ENCODE measurements at places on chromosomes 5 and 9. TPM values are rescaled to one million over a fixed set of nuclear protein-coding genes. Genes with fewer than 3 reads are reported as not detected.

GRCh38 chr5:96817506-96817905 lies 9.8 kb upstream of the ERAP1 start:
- no peaks in the 10 kb centered on the region for H3K27me3 ChIP-seq
- H3K27ac ChIP-seq: no peak overlapping the region
- no peak overlapping the region for H3K4me3 ChIP-seq
- no peak for DNase-seq
- no peaks in the 10 kb centered on the region for H3K4me1 ChIP-seq

DNA sequence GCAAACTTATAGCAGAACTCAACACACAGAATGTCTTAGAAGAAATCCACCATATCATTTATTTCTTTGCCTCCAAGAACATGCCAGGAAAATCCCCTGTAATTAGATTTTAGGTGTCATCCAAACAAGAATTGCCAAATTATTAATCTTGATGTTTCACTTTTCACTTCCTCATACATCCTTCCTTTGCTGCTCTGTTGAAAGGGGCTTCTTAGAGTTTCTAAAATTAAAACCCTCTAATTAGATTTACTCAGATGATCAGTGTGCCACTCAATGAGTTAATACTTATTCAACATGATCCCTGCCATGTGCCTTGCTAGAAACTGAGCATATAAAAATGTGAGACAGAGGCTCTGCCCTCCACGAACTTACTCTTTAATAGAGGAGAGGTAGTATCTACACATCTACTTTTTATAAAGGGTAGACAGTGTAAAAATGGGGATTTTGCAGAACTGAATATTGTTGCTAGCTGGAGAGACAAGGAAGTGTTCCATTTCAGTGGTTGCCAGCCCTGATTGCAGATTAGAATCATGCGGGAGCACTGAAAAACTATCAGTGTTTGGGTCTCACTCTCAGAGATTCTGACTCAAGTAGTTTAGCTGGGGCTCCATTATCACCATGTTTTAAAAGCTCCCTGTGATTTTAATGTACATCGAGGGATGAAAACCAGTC lies 498.4 kb downstream of the TLE4 start:
- no peak for DNase-seq
- H3K4me1 ChIP-seq: no peaks in the 10 kb centered on the region
- H3K27ac ChIP-seq: no peak overlapping the region
- no peak overlapping the region for H3K4me3 ChIP-seq
- no peaks in the 10 kb centered on the region for H3K27me3 ChIP-seq

Gene ARL10
- total RNA-seq: 4.1 TPM

GRCh38 chr5:18544421-18544820 lies 910.2 kb downstream of the TAF11L14 start:
- no peak overlapping the region for H3K4me3 ChIP-seq
- H3K4me1 ChIP-seq: no peaks in the 10 kb centered on the region
- no peak overlapping the region for H3K27ac ChIP-seq
- no peaks in the 10 kb centered on the region for H3K27me3 ChIP-seq
- DNase-seq: no peak

- H3K27ac ChIP-seq: no peak overlapping the region
- no peaks in the 10 kb centered on the region for H3K4me1 ChIP-seq
- H3K27me3 ChIP-seq: no peaks in the 10 kb centered on the region
- no peaks in the 10 kb centered on the region for H3K36me3 ChIP-seq
Observed at GRCh38 chr5:83255268-83255667, 177.9 kb downstream of the XRCC4 start.

GRCh38 chr9:125638239-125639045 lies 68.6 kb downstream of the MAPKAP1 start:
- no peaks in the 10 kb centered on the region for H3K36me3 ChIP-seq
- no peak overlapping the region for H3K27ac ChIP-seq
- DNase-seq: no peak

DNA sequence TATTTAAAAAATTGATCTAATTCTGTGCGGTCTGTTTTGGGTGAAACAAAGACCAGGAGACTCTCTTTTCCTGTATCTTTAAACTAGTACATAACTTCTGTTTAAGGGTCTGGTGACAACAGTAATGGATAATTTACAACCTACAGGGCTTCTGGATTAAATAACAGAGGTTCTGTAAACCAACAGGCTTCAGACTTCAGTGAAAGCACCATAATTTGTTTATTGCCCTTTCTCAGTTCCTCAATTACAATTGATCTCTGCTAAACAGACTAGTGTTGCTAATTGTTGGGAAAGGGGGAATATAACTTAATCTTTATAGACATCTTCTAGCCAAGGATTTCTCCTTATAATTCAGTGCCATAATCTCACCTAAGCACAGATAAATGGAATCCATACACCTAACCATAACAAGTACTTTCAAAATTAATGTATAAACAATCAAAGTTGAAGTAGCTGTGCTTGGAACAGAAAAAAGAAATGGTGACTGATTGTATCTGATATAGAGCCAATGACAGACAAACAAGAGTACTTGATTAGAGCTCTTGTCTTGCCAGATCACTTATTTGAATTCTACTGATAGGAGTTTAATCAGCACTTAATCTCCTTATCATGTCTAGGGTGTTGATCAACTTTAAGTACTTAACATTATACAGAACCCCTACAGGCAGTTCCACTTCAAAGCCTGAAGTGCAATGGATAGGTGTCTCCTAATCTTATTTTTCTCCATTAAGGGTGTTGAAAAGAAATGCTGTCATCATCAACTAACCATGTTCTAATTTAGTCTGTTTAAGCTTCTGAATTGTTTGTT lies 536.0 kb downstream of the NR2F1-AS1 start:
- no peaks in the 10 kb centered on the region for H3K4me1 ChIP-seq
- no peaks in the 10 kb centered on the region for H3K27me3 ChIP-seq
- DNase-seq: no peak
- H3K4me3 ChIP-seq: no peak overlapping the region

Gene AQP7
- total RNA-seq: 4.6 TPM

GRCh38 chr5:137778772-137779564 lies 24.8 kb upstream of the HNRNPA0 start:
- no peak for DNase-seq
- H3K36me3 ChIP-seq: no peaks in the 10 kb centered on the region
- H3K4me1 ChIP-seq: no peaks in the 10 kb centered on the region
- H3K4me3 ChIP-seq: no peak overlapping the region

Gene RNF183
- 0.82 TPM for total RNA-seq

GRCh38 chr5:20515606-20516005 lies 527.6 kb upstream of the CDH18 start:
- no peak for DNase-seq
- no peaks in the 10 kb centered on the region for H3K27me3 ChIP-seq
- H3K4me1 ChIP-seq: no peaks in the 10 kb centered on the region
- no peaks in the 10 kb centered on the region for H3K36me3 ChIP-seq
- no peak overlapping the region for H3K27ac ChIP-seq
- no peak overlapping the region for H3K4me3 ChIP-seq

- H3K27ac ChIP-seq: no peak overlapping the region
- no peaks in the 10 kb centered on the region for H3K36me3 ChIP-seq
- no peak overlapping the region for H3K4me3 ChIP-seq
- no peaks in the 10 kb centered on the region for H3K4me1 ChIP-seq
Observed at GRCh38 chr5:156913719-156914370, 49.2 kb downstream of the TIMD4 start.

DNA sequence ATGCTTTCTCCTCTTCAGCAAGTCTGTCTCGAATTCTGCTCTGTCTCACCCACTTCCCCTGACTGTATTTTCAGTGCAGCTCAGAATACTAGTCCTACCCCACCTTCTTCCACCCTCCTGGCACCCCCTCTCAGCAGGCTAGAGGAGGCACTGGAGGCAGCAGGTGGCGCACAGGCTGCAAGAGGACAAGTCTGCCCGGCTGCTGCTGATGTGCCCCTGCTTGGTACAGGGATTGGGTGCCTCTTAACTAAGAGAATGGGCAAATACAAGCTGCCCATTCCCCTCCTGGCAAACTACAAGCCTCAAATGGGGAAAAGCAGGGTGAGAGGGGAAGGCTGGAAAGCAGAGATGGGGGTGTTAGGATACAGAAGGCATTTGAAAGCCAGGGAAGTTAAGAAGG lies 5.1 kb downstream of the TLN1 start:
- no peak overlapping the region for H3K4me3 ChIP-seq
- no peaks in the 10 kb centered on the region for H3K36me3 ChIP-seq
- no peaks in the 10 kb centered on the region for H3K27me3 ChIP-seq
- no peaks in the 10 kb centered on the region for H3K4me1 ChIP-seq
- peak overlapping the region; percentile 97 for H3K27ac ChIP-seq
- peak; percentile 62 for DNase-seq

Gene ST8SIA4
- total RNA-seq: 4.8 TPM

Gene CDKN2B-AS1
- total RNA-seq: 1.8 TPM

Gene TAF11L5
- not detected for total RNA-seq

Gene ECM2
- total RNA-seq: 21.8 TPM

Gene PDGFRB
- total RNA-seq: 133 TPM

DNA sequence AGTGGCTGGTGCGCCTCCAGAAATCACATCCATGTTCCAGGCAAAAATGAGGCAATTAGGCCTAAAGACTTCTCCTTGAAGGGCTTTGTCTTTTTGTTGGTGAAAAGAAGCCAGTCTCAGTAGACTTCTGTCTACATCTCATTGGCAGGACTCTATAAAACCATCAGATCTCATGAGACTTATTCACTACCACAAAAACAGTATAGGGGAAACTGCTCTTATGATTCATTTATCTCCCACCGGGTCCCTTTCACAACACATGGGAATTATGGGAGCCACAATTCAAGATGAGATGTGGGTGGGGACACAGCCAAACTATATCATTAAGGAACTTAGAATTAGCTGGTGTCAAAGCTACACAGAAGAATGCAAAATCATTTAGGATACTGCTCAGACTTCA lies 77.7 kb upstream of the SNX2 start:
- no peaks in the 10 kb centered on the region for H3K36me3 ChIP-seq
- no peak overlapping the region for H3K27ac ChIP-seq
- H3K27me3 ChIP-seq: no peaks in the 10 kb centered on the region
- no peaks in the 10 kb centered on the region for H3K4me1 ChIP-seq
- no peak overlapping the region for H3K4me3 ChIP-seq
- DNase-seq: no peak

DNA sequence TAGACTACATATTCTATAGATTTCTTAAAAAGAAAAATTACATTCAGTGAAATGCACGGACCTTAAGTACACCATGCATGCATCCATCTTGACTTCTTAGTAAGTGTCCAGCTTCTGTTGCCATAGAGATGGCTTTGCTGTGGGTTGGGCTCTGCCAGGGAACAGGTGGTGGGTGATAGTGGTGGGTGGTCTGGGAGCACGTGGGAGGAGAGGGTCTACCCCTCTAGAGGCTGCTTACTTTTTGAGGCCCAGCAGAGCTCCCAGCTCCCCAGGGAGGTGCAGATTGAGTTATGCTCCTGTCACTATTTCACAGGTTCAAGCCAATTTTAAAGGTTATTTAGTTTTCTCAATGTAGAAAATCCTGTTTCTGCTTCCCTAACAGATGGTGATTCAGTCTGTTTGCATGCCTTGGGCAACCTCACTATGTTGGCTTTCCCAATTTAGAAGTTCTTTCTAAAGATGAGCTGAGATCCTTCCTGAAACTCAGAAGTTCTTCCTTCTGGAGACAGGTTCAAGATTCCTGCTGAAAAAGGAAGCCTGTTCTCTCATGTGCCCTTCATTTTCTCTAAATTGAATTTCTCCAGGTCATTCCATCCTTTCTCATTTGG lies 107.4 kb upstream of the LHFPL2 start:
- no peak for DNase-seq
- H3K4me3 ChIP-seq: no peak overlapping the region
- H3K27ac ChIP-seq: no peak overlapping the region
- H3K36me3 ChIP-seq: no peaks in the 10 kb centered on the region
- no peaks in the 10 kb centered on the region for H3K4me1 ChIP-seq
- no peaks in the 10 kb centered on the region for H3K27me3 ChIP-seq

- H3K27ac ChIP-seq: no peak overlapping the region
- no peaks in the 10 kb centered on the region for H3K4me1 ChIP-seq
- no peak for DNase-seq
- H3K27me3 ChIP-seq: no peaks in the 10 kb centered on the region
- no peak overlapping the region for H3K4me3 ChIP-seq
- H3K36me3 ChIP-seq: no peaks in the 10 kb centered on the region
Observed at GRCh38 chr9:75186767-75187380, 98.6 kb downstream of the OSTF1 start.

Gene FBXO10
- total RNA-seq: not detected

DNA sequence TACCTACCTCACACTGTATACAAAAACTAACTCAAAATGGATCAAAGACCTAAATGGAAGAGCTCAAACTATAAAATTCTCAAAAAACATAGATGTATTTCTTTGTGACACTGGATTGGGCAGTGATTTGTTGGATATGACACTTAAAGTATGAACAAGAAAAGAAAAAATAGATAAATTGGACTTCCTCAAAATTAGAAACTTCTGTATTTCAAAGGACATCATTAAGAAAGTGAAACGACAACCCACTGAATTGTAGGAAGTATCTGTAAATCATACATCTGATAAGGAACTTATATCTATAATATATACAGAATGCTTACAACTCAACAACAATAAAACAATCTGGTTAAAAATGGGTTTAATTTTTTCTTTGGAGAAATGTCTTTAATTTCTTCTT lies 96.7 kb downstream of the NRG2 start:
- H3K27ac ChIP-seq: no peak overlapping the region
- H3K4me1 ChIP-seq: no peaks in the 10 kb centered on the region
- no peaks in the 10 kb centered on the region for H3K36me3 ChIP-seq
- no peak for DNase-seq
- H3K27me3 ChIP-seq: no peaks in the 10 kb centered on the region

- H3K27ac ChIP-seq: no peak overlapping the region
- H3K4me3 ChIP-seq: no peak overlapping the region
- H3K4me1 ChIP-seq: no peaks in the 10 kb centered on the region
- no peaks in the 10 kb centered on the region for H3K36me3 ChIP-seq
- no peaks in the 10 kb centered on the region for H3K27me3 ChIP-seq
- DNase-seq: no peak
Observed at GRCh38 chr5:171462136-171462927, 42.9 kb downstream of the FGF18 start.

Gene ZBED3
- 5.9 TPM for total RNA-seq
